GM12878 (cell line): ENCODE measurements at places on chromosomes 5 and 9.

- DNase-seq: no peak
Measured at GRCh38 chr5:171816666-171817065, 31.0 kb downstream of the SMIM23 start.

DNA sequence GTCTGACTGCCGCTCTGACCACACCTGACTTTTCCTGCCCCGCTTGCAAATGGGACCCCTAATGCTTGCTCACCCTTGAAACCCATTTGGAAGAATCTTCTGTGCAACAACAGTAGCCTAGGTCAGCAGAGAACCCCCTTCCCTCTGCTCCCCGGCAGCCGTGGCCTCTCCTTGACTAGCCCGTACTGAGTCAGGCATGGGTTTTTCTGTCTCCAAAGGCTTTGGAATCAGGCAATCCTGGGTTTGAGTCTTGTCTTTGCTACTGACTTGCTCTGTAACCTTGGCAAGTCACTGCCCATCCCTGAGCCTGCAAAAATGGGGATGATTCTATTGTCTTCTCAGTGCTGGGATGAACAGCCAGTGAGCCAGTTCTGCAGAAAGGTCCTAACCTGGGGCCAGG, 135.4 kb downstream of the RGS3 start:
- no peak for DNase-seq

GRCh38 chr9:136799854-136800657, 3.9 kb downstream of the CCDC183 start:
- no peak for DNase-seq

- no peak for DNase-seq
Measured at GRCh38 chr5:59055745-59056448, 473.0 kb downstream of the RAB3C start.

GRCh38 chr5:206406-206805, 11.5 kb downstream of the CCDC127 start:
- DNase-seq: no peak

GRCh38 chr5:40089269-40089668, 590.4 kb upstream of the PTGER4 start:
- no peak for DNase-seq

DNA sequence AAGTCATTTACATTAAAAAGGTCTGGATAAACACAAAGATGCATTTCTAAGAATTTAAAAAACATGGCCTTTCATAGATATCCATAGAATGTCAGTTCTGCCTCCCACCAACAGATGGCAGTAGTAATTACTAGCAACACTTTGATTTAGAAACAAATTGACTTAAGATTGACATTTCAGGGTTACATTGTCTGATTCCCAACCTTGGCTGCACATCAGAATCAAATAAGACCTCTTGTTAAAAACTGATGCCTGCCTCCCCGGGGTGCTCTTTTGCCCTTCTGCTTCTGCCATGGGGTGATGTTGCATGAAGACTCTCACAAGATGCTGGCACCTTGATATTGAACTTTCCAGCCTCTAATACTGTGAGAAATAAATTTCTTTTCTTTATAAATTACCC, 146.2 kb upstream of the GPR151 start:
- DNase-seq: no peak

- DNase-seq: no peak
Measured at GRCh38 chr9:88975966-88976889, 15.0 kb upstream of the S1PR3 start.
